ENCODE measurements at places on chromosomes 3 and 15.

DNA sequence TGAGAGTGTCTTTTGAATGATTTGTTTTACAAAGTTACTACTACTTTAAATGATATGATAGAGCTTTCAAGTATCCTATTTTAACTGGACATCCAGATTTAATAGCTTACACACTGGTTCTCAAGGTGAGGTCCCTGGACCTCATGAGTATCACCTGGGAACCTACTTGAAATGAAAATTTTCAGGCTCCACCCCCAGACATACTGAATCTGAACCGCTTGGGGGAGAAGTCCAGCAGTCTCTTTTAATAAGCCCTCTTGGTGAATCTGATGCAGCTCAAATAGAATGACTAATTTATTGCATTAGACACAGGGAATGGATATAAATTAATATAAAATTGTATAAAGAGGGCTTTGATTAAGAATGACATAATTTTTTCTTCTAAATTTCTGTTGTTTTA is 29.4 kb upstream of the SLITRK3 start:
- no peak for DNase-seq

DNA sequence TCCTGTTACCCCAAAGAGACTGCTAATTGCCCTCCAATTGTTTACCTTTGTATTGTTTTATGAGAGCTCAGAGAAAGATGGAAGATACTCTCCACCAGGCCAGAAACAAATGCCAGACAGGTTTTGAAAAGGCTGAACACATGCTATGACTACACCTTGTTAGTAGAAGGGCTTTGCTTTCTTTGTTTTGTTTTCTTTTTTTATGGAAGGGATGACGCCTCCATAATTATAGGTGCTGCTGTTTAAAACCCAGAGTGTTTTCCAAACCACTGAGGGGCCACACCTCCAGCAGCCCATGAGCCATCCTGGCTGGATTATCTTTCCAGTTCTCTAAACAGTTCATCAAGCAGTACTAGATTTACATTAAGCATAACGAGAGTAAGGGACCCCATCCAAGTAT is 5.6 kb upstream of the FOXP1 start:
- no peak for DNase-seq

DNA sequence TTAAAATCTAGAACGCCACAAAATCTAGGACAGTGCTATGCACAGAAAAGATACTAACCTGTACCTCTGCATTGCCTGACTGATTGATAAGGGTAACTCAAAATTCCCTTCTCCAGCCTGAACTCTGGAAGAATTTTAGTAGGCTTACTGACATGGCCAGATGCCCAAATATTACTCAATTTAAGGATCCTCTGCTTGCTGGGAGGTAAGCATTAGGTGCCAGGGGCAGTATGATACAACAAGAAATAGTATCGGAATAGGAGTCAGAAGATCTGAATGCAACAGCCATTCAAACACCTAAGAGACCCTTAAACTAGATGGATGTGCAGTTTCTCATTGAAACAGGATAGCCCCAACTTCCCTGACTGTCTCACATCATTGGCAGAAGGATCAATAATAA is 45.4 kb downstream of the CERS3 start:
- DNase-seq: no peak

GRCh38 chr15:79593119-79593869 is 161.2 kb downstream of the MINAR1 start:
- DNase-seq: peak; percentile 22

Data from WTC11 (cell line).